Osteocyte (in vitro differentiated cells): ENCODE measurements at places on chromosomes 12 and 14.
A peak's percentile ranks its signal among the peaks of the same experiment; 100 is the strongest.

DNA sequence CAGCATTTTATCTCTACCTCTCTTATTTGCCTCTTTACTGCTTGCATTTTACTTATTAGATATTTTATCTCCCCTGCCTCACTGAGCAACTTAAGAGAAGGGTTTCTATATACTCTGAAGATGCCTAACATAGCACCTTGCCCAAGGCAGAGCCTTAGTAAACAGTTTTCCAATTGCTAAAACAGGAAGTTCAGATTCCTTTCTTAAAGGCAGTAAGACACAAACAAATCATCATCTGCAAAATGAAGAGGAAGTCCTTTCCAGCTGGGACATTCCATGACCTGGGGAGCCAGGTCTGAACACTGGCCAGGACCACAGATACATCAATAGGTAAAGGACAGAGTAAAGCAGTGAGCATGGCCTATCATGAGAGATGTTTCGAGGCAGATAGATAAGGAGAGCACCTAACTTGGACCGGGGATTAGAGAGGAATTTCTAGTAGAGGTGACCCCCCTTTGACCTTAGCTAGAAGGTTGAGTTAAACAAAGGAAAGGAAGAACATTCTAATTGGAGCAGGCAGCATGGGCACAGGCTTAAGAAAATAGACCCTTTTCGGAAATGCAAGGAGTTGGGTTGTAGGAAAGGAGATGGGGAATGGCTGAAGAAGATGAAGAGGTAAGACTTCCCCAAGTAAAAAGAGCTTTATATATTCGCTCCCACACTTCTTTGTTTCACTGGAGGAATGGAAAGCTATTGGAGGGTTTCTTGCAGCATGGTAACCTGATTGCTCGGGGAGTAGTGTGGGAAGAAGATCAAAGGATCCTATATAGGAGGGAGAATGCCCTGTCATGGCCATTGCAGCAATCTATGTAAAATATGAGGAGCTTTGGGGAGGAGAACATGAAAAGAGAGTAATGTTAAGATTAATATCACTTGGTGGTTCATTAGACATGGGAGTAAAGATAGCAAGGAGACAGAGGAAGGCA, 94.8 kb downstream of the PHLDA1 start:
- no peak for DNase-seq

DNA sequence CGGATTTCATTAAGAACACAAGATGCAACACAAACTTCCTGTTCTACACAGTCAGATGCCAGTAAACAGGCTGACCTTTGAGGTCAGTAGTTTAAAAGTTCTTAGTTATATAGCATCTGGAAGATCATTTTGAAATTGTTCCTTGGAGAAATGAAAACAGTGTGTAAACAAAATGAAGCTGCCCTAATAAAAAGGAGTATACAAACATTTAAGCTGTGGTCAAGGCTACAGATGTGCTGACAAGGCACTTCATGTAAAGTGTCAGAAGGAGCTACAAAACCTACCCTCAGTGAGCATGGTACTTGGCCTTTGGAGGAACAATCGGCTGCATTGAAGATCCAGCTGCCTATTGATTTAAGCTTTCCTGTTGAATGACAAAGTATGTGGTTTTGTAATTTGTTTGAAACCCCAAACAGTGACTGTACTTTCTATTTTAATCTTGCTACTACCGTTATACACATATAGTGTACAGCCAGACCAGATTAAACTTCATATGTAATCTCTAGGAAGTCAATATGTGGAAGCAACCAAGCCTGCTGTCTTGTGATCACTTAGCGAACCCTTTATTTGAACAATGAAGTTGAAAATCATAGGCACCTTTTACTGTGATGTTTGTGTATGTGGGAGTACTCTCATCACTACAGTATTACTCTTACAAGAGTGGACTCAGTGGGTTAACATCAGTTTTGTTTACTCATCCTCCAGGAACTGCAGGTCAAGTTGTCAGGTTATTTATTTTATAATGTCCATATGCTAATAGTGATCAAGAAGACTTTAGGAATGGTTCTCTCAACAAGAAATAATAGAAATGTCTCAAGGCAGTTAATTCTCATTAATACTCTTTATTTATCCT, 13.5 kb downstream of the PTGER2 start:
- no peak for DNase-seq

DNA sequence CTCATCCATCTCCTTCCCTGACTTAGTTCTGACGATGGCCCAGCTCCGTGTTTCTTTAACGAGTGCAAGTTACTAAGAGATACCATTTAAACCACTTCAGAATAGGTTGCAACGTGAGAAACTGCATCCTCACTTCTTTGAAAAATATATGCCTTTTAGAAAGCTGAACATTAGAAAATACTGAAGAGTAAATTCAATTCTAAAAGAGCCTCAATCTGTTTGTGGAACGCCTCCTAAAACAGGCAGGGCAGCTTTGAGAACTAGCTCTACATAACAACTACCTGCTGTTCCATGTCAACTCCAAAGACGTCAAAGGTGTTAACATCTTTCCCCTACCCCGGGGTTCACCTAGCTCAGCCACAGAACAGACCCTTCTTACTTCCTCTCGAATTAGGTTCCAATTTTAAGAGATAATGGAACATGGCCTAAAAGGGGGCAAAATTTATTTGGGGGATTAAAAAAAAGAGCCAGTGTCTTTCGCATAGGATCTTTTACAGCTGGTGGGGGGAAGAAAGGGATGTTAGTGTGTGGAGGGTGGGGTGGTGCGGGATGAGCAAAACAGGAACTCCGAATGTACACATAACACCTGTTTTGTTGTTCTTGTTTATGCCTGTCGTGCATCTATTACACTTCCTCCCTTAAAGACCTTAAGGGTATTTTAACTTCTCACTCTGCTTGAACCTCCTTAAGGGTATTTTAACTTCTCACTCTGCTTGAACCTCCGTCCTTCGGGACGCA, 3.3 kb downstream of the BHLHE41 start:
- no peak for DNase-seq

DNA sequence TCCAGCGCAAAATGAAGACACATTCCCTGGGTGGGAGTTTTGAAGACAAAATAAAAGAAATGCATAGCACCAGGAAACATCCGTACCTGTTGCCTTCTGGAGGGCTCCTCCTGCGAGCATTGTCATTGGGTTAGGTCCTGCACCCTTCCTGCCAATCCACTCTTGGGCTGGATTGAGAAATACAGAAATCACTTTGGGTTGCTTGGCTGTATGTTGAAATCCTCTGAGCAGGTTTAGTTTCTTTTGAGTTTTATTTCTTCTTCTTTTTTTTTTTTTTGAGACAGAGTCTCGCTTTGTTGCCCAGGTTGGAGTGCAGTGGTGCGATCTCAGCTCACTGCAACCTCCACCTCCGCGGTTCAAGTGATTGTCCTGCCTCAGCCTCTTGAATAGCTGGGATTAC, 67.6 kb downstream of the ARF6 start:
- no peak for DNase-seq

- DNase-seq, result no peak
These were observed 10.8 kb upstream of the KLHL42 start for GRCh38 chr12:27769142-27769673.

- no peak for DNase-seq
These were observed 199.3 kb upstream of the SLC16A7 start for GRCh38 chr12:59396519-59396918.

- no peak for DNase-seq
These were observed 7.5 kb upstream of the G2E3 start for GRCh38 chr14:30551460-30551859.

DNA sequence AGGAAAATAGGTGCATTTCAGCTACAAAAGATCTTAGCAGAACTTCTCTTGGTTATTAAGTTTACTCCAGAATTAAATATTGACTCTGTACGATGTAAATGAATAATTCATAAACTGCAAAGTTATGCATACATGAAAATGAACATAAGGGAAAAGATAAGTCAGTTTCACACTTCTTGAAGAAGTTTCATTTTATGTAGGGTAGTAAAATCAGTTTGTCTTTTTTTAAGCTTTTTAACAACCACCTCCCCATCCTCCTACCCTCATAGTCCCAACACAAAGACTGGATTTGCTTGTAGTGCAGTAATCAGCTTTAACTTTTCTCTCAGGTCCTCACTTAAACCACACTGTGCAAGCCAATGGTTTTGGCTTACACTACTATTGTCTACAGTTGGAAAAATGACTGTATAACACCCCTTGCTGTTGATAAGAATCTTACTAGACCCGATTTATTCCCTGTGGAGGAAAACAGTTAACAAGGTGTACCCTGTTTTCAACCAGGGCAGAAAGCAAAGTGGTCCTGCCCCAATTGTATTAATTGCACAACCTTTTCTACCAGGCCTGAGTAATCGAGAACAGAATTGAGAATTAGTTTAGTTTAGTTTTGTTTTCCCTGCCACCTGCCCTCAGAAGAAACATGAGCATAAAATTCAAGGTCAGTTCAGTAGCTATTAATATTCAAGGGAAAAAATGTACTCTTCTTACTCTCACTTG, 44.1 kb downstream of the NIN start:
- DNase-seq, result no peak

GRCh38 chr12:89390802-89391673, 38.7 kb upstream of the DUSP6 start:
- DNase-seq, result no peak

DNA sequence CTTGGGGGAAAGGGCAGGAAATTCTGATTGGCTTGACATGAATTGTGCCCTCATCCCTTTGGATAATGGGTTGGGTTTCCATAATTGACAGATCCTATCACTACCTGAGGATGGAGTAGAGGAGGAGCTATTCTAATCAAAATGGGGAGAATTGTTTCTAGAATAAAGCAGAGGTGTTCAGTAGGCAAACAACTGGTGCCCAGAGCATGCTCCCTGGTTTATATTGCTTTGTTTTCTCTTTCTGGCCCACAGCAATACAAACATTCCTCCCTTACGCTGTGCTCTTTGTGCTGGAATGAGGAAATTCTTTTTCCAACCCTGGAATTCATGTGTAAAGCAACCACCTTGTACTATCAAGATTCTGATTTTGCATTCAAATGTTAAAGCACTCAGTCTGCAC, 147.4 kb downstream of the RASSF9 start:
- no peak for DNase-seq

DNA sequence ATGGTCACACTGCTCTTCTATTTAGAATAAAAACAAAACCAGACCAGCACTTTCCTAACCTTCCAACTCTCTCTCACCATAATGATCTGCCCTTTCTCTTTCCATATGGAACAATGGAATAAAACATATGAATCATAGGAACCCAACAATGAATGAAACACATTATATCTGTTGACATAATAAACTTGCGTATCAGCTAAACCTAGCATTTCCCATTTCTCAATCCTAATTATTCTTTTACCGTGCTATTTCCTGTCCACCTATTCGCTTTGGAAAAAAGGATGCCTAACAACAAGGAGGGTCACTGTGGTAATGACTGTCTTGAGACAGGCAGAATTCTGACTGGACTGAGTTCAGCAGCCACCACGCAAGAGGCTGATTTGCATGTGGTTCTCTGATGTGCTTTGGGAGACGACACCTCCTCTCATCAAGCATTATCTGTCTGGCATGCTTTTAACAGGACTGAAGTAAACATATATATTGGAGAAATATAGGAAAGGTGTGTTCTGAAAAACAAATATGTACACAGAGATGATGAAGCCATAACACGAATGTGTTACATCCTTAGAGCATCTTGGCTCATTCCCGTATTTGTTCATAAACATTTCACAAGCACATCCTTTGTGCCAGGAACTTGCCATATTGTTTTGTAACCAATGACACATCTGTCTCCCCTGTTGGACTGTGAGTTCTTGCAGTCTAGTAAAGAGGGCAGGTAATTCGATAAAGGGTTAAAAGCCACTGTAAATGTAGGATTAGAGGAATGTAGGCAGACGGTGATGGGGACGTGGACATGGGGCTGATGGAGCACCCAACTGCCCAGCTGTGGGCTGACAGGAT, 87.7 kb downstream of the PTPRB start:
- no peak for DNase-seq

GRCh38 chr12:51415931-51416330, 8.7 kb upstream of the SLC4A8 start:
- no peak for DNase-seq

- DNase-seq, result no peak
These were observed 220.5 kb downstream of the SLC6A15 start for GRCh38 chr12:84692071-84692470.

GRCh38 chr14:99116741-99117295, 155.2 kb downstream of the BCL11B start:
- DNase-seq, result peak; percentile 27

DNA sequence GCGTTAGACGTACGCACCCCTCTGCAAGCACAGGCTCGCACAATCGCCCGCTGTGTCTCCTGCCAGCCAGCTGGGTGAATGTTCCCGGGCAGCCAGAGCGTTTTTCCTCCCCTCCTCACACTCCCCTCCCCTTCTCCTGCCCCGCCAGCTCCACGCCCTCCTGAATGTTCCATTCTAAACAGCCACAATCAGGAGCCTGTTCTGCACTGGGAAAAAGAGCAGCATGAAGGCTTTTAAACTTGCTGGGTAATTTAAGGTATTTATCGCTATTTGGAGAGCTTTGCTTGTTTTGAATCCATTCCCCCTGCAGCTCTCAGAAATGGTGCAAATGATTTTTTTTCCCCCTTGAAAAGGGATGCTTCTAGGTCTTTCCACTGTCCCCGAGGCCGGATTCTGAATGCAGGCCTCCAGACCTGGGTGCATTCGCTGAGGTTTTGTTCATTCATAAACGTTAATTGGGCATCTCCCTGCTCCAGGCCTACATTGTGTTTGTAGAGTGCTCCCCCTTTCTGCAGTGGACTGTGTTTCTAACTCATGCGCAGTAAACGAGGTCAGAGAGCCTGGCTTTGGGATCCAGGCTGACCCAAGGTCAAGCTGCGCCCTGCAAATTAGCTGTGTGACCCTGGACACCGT, 212.5 kb downstream of the CHST11 start:
- DNase-seq, result no peak

- DNase-seq, result no peak
These were observed 35.4 kb downstream of the DMAC2L start for GRCh38 chr14:50347521-50347920.

DNA sequence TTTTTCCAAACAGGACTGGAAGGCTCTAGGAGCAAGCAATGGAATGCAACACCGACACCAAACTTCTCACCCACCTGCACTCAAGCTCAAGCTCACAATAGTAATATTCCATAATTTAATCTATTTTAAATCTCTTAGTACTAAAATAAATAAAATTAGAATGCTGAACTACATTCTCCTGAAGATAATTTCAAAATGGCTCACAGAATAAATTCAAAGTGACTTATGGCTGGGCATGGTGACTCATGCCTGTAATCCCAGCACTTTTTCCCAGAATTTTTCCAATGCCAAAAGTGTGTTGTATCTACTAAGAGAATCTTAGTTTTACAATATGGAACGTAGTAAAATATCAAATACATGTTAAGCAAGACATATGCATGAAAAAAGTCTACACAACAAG, 31.5 kb downstream of the DUSP16 start:
- no peak for DNase-seq

GRCh38 chr14:20980906-20981305, 8.9 kb upstream of the METTL17 start:
- no peak for DNase-seq

- no peak for DNase-seq
These were observed 440.7 kb downstream of the KCNH5 start for GRCh38 chr14:62604524-62604923.
